Pancreas (tissue), 10 donors: ENCODE measurements at places on chromosomes 7 and 10. TPM values are rescaled to one million over a fixed set of nuclear protein-coding genes. Genes with fewer than 3 reads are reported as not detected.

DNA sequence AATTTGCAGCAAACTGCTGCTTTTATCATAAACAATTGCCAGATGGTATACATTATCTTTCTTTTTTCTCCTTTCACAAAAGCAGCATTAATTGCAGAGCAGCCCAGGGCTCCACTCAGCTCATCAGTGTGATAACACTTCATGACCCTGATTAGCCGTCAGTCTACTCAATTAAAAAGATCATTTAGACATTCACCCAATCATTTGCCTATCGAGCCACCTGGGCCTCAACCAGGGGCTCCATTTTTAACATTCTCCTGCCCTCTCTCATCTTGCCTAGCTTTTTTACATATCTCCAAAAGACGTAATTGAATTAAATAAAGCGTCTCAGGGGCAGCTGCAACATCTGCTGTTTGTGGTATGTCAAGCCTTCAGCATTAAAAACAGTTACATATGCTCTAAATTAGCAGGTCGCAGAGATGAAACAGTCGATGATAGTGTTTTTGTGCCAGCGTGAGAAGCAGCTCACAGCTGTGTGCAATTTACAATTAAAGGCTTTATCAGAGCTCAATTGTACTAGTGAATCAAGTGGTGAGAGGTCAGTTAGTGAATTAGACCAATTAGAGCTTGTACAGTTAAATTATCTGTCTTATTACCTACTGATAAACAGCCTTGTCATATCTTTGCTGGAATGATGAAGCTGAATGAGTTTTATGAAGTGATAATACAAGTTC lies 522.5 kb downstream of the ETV1 start:
- no peak for DNase-seq

- no peak for DNase-seq
Observed at GRCh38 chr7:15582773-15583172, 21.0 kb upstream of the AGMO start.

GRCh38 chr10:71371750-71372166 lies 25.0 kb upstream of the CDH23 start:
- no peak for DNase-seq

- no peak for DNase-seq
Observed at GRCh38 chr10:113651021-113651420, 12.8 kb downstream of the NRAP start.

Gene TEX36
- total RNA-seq: not detected

- DNase-seq: no peak
Observed at GRCh38 chr7:14905764-14906163, 3.2 kb upstream of the DGKB start.

- no peak for DNase-seq
Observed at GRCh38 chr7:115475761-115476385, 554.0 kb downstream of the MDFIC start.

Gene RUFY2
- 8.6 TPM for total RNA-seq

Gene WEE2
- not detected for total RNA-seq

GRCh38 chr7:100674411-100675104 lies 1.0 kb downstream of the GNB2 start:
- DNase-seq: peak; percentile 63

GRCh38 chr10:77289027-77289501 lies 348.5 kb downstream of the KCNMA1 start:
- no peak for DNase-seq

Gene MYO1G
- 3.1 TPM for total RNA-seq

- peak; percentile 54 for DNase-seq
Observed at GRCh38 chr7:55571511-55572377, 558 bp downstream of the VOPP1 start.

- no peak for DNase-seq
Observed at GRCh38 chr7:7231000-7231399, 48.7 kb downstream of the C1GALT1 start.
